ENCODE measurements at places on chromosomes 2 and 18.

GRCh38 chr18:23237524-23238151 is 102.4 kb downstream of the CABLES1 start:
- DNase-seq, result no peak

DNA sequence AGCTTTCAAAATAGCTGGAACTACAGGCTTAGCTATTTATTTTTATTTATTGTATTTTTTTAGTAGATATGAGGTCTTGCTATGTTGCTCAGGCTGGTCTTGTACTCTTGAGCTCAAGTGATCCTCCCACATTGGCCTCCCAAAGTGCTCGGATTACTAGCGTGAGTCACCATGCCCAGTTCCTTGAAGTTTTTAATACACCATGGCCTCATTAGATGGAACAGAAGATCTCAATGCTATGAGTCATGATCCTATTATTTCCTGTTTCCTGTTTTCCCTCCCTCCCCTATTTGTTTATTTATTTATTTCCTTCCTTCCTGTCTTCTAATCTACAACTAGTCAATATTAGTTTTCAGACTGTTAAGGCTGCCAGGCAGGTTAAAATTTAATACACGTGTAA is 309.0 kb downstream of the CMPK2 start:
- peak; percentile 53 for DNase-seq

- DNase-seq, result no peak
These were observed 19.4 kb upstream of the RNF138 start for GRCh38 chr18:32072321-32072720.

- no peak for DNase-seq
These were observed 517.1 kb upstream of the MYT1L start for GRCh38 chr2:2848198-2848597.

DNA sequence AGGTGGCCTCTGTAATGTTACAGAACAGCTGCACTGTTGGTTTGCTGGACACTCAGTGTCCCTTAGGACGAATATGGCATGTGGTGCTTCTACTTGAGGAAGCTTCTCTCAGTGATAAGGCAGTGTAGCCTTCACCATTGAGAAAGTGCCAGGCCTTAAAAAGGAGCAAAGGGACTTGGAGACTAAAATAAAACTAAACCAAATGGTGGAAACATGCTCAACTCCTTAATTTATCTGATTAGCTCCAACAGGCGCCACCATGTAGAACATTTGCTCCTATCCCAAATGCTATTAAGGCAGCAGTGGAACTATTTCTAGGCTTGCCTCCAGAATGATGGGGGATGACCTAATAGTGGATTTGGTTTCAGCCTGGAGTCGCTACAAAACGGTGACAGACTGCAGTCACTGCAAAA is 77.5 kb upstream of the MYL1 start:
- DNase-seq, result no peak

- no peak for DNase-seq
These were observed 57.2 kb downstream of the PDCL3 start for GRCh38 chr2:100619951-100620350.

- no peak for DNase-seq
These were observed 123.2 kb downstream of the CAPN13 start for GRCh38 chr2:30684026-30684425.

Measured in fibroblast of upper back skin (primary cell).